ENCODE measurements at places on chromosomes 11 and 22. TPM values are rescaled to one million over a fixed set of nuclear protein-coding genes. Genes with fewer than 3 reads are reported as not detected.

APOA5 gene
- total RNA-seq: not detected

NOX4 gene
- not detected for total RNA-seq

SHANK2 gene
- not detected for total RNA-seq

TRIM5 gene
- 5.9 TPM for total RNA-seq

BUD13 gene
- 10.1 TPM for total RNA-seq

RBMXL2 gene
- not detected for total RNA-seq

USP2 gene
- total RNA-seq: 2.6 TPM

MOV10L1 gene
- total RNA-seq: not detected

CD248 gene
- 3.4 TPM for total RNA-seq

C1QTNF5 gene
- total RNA-seq: not detected

RHOD gene
- total RNA-seq: not detected

ADAMTS8 gene
- not detected for total RNA-seq

All from CD4-positive, alpha-beta T cell (primary cell).